ENCODE measurements at places on chromosomes 5 and 9.

DNA sequence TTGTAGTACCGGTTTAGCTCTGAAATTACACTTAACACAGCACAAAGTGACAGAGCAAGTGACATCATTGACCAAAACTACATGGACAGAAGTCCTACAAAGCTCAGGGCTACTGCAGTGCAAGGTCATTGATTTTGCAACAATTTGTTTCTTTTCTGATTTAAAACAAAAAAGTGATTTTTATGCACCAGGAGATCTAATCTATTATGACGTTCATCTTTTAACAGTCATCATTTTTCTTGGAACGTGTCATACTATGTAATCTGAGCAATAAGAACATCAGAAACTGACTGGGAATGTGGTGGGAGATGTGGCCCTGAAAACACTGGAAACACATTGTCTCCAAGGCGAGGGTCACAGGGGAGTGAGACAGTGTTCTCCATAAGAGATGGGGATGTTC is 17.4 kb upstream of the ZFAND5 start:
- no peak for DNase-seq

GRCh38 chr5:119290161-119290569 is 65.7 kb upstream of the TNFAIP8 start:
- no peak for DNase-seq

GRCh38 chr9:3646226-3646625 is 120.4 kb upstream of the RFX3 start:
- DNase-seq = no peak

- DNase-seq = no peak
These were observed 228.4 kb downstream of the TENT4A start for GRCh38 chr5:6941631-6942030.

- no peak for DNase-seq
These were observed 143.3 kb downstream of the GADD45G start for GRCh38 chr9:89748021-89748670.

GRCh38 chr5:78260771-78261170 is 33.7 kb downstream of the AP3B1 start:
- no peak for DNase-seq

- no peak for DNase-seq
These were observed 157.2 kb upstream of the PHYKPL start for GRCh38 chr5:178389796-178390195.

DNA sequence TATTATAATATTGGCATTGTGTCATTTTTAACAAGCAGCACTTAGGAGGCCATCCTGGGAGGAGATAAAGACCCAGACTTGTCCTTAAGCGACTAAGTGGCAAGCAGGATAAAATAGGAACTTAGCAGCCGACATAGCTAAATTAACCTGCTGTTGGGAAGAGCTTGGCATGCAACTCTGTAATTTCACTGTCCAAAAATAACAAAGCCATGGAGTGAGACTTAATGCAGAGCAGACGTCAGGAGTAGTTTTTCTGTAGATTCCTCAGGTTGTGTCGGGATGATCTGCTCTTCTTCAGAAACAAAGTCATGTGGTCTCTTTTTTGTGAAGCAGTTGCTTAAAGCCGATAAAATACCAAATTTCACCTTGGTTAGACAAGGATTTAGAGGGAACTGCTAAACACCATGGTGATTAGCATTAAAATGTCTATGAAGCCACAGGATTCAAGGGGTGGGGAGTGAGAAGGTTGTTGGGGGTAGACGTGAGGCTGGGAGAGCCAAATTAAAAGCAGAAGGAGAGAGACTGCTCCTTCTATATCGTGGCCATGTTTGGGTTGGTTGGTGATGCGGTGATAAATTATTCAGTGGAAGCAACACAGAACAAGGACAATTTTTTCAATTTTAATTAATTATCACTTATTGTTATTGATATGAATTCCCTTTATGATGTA is 303.0 kb downstream of the CSNK1G3 start:
- DNase-seq = no peak

DNA sequence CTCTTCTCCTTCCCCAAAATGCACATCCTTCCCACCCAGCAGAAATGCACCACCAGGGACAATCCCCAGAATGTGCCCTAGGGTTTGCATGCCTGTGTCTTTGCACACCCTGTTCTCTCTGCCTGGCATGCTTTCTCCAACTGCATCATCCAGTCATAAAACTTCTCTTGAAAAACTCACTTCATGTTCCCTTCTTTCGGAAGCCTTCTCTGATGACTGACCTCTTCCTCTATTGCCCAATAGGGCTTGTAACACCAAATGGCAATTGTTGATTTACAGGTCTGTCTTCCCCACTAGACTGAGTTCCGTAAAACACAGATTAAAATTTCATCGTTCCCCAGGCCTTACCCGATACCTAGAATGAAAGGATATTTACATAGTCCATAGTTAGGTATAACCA is 83.1 kb upstream of the SPOCK1 start:
- DNase-seq = no peak

- DNase-seq = no peak
These were observed 147.4 kb downstream of the ESM1 start for GRCh38 chr5:54837981-54838380.
